NCI-H1048 (cell line): ENCODE measurements at places on chromosomes 4 and X.
A peak's percentile ranks its signal among the peaks of the same experiment; 100 is the strongest.

GRCh38 chr4:48945981-48946380, 39.4 kb upstream of the OCIAD2 start:
- DNase-seq = no peak

- no peak for DNase-seq
These were observed 67.2 kb upstream of the C1GALT1C1 start for GRCh38 chrX:120697053-120697452.

- DNase-seq = no peak
These were observed 8.6 kb upstream of the TSPAN7 start for GRCh38 chrX:38552721-38553120.

DNA sequence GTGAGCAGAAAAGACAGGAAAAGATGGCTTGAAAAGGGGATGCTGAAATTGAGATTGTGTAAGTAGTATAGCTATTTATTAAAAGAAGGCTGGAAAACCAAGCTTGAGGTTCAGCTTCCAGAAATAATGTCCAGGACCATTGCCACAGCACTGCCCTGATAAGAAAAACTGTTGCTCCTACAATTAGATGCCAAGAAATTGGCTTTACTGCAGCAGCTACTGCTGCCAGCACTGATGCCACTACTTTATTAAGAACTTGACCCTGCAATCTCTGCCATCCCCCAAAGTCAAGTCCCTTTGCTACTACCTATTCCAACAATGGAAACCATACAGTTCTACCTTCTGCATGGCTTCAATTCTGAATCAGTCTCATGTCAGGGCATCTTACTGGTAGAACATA, 130.0 kb upstream of the VAMP7 start:
- no peak for DNase-seq

- DNase-seq = no peak
These were observed 124.4 kb downstream of the SPOCK3 start for GRCh38 chr4:167109859-167110258.

GRCh38 chr4:184014301-184014700, 109.2 kb downstream of the STOX2 start:
- DNase-seq = no peak

DNA sequence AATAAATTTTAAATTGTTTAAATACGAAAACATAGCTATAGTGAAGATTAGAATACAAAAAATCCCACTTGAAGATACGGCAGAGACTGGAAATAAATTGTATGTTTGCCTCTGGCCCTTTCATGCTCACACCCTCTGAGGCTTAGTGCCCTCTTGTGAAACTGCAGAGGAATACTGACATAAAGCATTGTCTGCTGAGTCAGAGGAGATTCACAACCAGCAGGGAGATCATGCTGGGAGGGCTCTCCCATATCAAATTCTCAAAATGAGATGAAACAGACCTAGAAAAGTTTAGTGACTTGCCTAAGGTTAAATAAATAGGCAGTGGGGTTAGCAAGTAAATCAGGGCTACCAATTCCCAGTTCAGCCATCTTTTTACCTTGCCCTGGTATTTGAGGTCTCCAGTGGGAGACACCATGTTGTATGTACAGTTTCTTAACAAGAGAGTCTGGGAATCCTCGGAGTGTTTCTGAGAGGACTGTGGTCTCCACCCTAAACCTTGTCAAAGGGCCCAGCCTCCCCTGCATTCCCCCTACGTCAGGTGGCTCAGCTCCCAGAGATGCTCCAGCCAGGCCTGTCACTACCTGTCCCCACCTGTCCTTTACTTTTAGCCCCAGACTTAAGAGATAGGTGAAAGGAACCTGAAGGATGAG, 581.4 kb upstream of the DIPK2B start:
- DNase-seq = no peak

- DNase-seq = no peak
These were observed 173.1 kb downstream of the GASK1B start for GRCh38 chr4:157999723-158000122.

- no peak for DNase-seq
These were observed 589.0 kb downstream of the GRXCR1 start for GRCh38 chr4:43481526-43481925.

GRCh38 chr4:140947506-140947905, 185.8 kb downstream of the RNF150 start:
- DNase-seq = no peak

DNA sequence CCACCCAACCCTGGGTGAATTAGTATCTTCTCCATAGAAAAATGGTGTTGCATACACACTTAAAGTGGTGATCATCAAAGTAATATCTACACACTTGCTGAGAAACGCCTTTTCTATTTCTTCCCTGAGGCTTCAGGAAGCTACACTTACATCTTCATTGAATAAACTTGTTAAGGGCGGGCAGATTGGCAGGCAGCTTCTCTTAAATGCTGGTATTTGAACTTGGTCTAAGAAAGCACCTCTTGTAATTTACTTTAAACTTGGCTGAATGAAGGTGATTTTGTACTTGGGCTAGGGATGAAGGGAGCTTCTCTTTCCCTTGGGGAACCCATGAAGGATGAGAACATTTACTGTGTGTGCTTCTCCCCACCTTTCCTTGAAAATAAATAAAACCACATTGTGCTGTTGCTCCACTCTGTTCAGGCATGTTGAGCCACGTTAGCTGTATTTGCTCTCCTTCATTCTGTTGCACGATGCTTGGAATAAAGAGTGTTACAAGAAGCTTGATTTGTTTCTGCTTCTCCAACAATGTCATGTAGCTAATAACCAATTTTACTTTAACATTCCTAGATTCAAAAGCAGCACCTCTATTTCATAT, 430.1 kb downstream of the ANKRD50 start:
- DNase-seq = no peak

- DNase-seq = peak; percentile 68
These were observed 2.1 kb downstream of the GSTCD start for GRCh38 chr4:105710678-105711077.

- DNase-seq = no peak
These were observed 538 bp upstream of the CYTL1 start for GRCh38 chr4:5019796-5020195.

DNA sequence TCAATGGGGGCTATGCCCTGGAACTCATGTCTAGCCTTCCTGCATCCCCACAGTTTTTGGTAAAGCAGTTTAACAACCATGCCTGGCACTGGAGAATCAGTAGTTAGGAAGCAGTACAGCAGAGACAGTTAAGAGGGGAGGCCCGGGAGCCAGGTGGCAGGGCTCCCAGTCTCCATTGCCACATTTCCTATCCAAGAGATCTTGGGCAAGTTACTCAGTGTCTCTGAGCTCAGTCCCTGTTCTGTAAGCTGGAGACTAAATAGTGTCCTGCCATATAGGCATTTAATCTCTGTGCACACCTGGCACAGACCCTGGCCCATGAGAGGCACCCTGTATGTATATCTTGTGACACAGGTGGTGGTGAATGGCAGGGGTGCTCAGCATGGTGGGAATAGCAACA, 156.1 kb upstream of the EOLA2 start:
- DNase-seq = no peak

GRCh38 chrX:139890991-139891700, 41.7 kb downstream of the ATP11C start:
- no peak for DNase-seq

- DNase-seq = no peak
These were observed 37.4 kb downstream of the MID1 start for GRCh38 chrX:10582945-10583344.

- no peak for DNase-seq
These were observed 329.5 kb downstream of the GRIA2 start for GRCh38 chr4:157550028-157550427.

DNA sequence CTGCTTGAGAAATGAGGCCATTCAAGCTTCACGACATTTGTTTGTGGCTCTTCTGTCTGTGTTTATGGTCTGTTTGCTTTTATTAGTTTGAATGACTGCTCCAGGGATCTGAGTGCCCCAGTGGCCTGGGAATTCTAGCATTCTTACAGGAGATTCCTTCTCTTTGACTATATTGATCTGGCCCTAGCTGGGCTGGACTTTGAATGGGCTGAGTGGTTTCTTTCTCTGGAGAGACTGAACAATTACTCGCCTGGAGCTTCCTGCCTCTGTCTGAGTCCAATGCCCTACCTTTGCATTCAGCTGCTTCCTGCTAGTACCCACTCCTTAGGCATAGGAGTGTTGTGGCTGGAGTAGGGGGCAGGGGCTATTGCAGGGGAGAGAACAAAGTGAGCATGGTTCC, 51.2 kb upstream of the EDA start:
- DNase-seq = no peak

DNA sequence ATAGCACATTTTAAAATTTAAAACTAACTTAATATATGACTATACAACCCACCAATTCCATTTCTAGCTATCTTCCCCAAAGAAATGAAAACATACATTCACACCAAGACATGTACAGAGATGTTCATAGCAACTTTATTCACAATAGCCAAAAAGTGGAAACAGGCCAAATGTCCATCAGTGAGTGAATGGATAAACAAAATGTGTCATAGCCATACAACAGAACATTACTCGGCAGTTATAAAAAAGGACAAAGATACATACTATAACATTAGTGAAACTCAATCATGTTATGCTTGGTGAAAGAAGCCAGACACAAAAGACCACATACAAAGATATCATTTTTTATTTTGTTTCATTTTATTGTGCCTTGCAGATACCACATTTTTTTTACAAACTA, 396.8 kb downstream of the PACRGL start:
- DNase-seq = no peak

- no peak for DNase-seq
These were observed 4.3 kb downstream of the SOWAHD start for GRCh38 chrX:119762718-119763117.

- DNase-seq = no peak
These were observed 9.3 kb downstream of the CETN2 start for GRCh38 chrX:152821145-152821765.

- no peak for DNase-seq
These were observed 111.6 kb upstream of the NUDT6 start for GRCh38 chr4:123034023-123034422.

GRCh38 chr4:47010912-47011446, 17.6 kb upstream of the GABRA4 start:
- no peak for DNase-seq

- no peak for DNase-seq
These were observed 37.2 kb upstream of the GPR78 start for GRCh38 chr4:8542776-8543525.

- no peak for DNase-seq
These were observed 189.1 kb downstream of the RAB28 start for GRCh38 chr4:13294961-13295605.

DNA sequence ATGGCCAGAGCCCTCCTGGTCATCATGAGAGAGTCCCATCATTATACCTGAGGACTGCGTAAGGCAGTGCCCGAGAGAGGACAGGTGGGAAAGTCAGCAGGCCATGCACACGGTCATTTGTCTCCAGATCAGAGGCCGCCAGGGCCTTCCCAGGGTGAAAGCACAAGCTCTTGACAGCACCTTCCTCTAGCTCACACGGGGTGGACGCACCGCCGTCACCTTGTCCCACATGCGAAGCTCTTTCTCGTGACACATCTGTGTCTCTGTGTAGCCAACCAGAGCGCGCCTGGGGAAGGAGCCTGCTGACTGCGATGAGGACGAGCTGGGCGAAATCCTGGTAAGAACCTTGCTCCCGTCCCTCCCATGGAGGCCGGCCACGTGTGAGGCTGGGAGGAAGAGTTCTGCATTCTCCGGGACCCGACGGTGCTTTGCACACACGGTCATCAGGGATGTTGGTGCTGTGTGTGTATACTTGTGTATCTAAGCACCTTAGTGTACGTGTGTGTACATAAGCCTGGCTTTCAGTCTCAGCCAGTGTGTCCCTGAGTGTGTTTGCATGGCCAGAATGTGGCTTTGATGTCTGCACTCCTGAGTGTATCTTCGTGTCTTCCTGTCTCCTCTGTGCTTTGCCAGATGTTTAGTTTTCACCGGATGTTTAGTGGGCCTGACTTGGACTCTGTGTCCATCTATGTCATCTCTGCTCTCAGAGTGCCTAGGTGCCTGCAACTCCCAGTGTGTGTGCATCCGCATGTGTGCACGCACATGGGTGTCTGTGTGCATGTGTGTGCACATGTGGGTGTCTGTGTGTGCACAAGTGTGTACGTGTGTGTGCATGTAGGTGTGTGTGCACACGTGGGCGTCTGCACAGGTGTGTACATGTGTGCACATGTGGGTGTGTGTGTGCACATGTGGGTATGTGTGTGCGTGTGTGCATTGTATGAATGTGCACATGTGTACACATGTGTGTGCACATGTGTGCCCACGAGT, 15.1 kb downstream of the ATP5ME start:
- no peak for DNase-seq

DNA sequence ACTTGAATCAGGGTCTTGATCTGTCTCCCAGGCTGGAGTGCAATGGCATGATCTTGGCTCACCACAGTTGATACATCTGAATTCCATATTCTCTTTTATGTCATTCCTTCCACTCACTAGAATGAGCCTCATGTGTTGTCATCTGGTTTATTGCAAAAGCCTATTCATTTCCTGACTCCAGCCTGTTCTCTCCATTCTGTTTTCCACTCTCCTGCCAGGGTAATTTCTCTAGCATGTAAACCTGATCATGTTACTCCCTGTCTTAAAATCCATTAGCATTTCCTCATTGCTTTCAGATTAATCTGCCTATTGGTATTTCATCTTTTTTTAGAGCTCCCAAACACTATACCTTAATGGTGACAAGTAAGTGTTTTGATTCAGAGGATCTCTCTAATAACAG, 4.3 kb upstream of the DDX60L start:
- no peak for DNase-seq

- DNase-seq = no peak
These were observed 59.7 kb upstream of the PGRMC2 start for GRCh38 chr4:128347175-128347868.

DNA sequence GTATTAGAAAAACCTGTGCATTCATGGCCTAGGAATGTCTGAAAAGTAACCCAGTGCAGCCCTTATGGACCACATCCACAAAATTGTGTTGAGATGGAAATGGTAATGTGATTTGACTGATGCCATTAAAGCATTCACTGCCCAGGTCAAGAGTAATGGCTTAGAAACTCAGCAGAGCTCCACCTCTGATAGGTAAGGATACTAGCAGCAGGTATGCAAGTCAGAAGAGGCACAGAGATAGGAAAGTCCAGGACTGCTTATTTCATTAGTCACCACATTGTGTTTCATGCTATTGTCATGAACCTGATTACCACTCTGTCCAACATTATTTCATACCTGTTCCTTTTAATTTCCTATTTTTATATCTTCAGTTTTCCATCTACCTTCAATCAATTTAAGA, 2042.2 kb downstream of the ARAP2 start:
- no peak for DNase-seq

GRCh38 chr4:90584051-90584450, 456.9 kb downstream of the CCSER1 start:
- DNase-seq = no peak

DNA sequence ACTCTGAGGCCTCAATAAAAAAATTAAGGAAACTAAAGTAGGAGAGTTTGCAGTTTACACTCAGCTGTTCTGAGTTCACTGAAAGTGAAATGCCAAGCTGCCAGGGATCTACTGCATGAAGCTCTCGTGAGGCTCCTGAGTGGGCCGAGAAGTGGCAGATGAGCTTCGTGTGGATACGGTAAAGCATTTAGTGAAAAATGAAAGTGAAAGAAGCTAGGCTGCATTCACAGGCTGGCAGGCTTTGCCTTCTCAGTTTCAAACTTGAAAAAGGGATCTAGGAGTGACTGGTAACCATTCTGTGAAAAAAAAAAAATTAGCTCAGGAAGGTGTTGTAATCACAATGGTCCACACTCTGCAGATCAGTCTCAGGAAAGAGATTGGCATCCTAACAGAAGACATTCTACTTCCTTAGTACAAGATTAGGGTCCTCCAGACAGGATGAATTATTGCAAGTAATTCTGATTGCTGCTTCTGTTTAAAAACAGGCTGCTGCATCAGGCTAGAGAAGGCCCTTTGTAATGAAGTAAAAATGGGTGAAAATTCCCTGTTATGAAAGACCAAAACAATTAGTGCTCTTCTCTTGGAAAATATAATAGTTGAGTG, 679.9 kb downstream of the RPA4 start:
- DNase-seq = no peak

GRCh38 chr4:184408021-184408683, 66.2 kb downstream of the IRF2 start:
- DNase-seq = no peak
